Osteoblast (primary cell): ENCODE measurements at places on chromosomes 2 and 18.

DNA sequence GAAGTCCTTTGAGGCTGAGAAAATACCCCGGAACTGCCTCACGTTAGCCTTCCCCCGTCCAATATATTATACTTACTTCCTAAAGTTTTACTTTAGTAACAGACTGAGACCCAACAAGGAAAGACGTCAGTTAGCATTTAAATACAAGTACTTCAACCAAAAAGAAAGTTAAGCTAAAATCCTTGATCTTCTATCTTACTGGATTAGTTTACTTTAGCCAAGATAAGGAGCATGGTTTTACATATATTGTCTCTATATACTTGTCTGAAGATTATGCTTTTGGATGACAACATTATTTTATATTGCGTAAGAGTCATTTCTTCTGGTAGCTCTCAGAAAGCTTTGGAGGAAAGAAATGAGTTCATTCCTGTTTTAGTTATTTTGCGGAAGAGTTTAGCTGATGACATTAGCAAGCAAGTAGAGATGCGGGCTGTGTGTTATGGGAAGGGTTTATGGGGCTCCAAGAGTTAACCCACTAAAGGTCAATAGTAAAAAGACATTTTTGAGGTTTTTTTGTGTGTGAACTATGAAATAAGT lies 532.9 kb downstream of the ZNF516 start:
- no peak overlapping the region for H3K4me3 ChIP-seq
- H3K27me3 ChIP-seq: no peaks in the 10 kb centered on the region
- H3K36me3 ChIP-seq: no peaks in the 10 kb centered on the region
- H3K4me1 ChIP-seq: no peaks in the 10 kb centered on the region
- H3K27ac ChIP-seq: no peak overlapping the region

DNA sequence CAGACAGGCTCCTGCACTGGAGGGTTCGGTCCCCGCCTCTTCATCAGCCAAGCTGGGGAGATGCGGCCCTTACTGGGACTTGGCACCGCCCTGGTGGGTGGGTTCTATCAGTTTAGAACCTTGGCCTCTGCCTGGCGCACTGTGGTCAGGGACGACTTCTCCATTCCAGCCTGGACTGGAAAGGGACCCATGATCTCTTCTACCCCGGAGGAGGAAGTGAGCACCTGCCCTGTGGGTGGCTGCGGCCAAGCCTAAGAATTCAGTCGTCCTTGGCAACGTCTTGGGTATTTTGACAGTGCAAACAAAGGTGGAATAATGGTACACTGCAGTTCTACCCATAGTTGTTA lies 106.9 kb upstream of the CD302 start:
- DNase-seq: no peak
- H3K36me3 ChIP-seq: no peaks in the 10 kb centered on the region
- peaks cover 40% of the 10 kb centered on the region for H3K27me3 ChIP-seq

DNA sequence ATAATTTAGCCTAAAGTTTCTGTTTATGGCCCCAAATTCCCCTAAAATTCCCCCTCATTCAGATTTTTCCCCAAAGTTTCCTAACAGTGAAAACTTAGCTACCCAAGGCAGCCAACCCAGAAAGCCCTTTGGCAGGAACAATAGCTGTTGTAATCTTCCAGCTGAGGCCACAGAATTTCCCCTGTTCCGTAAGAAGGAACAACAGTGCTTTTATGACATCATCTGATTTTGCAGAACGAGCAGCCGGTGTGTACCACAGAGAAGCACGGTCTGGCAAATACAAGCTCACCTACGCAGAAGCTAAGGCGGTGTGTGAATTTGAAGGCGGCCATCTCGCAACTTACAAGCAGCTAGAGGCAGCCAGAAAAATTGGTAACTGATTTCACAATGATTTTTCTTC lies 6.3 kb downstream of the TNFAIP6 start:
- no peak for DNase-seq
- H3K27me3 ChIP-seq: no peaks in the 10 kb centered on the region
- H3K27ac ChIP-seq: no peak overlapping the region
- no peaks in the 10 kb centered on the region for H3K36me3 ChIP-seq
- H3K4me1 ChIP-seq: peaks cover 7% of the 10 kb centered on the region
- H3K4me3 ChIP-seq: no peak overlapping the region

DNA sequence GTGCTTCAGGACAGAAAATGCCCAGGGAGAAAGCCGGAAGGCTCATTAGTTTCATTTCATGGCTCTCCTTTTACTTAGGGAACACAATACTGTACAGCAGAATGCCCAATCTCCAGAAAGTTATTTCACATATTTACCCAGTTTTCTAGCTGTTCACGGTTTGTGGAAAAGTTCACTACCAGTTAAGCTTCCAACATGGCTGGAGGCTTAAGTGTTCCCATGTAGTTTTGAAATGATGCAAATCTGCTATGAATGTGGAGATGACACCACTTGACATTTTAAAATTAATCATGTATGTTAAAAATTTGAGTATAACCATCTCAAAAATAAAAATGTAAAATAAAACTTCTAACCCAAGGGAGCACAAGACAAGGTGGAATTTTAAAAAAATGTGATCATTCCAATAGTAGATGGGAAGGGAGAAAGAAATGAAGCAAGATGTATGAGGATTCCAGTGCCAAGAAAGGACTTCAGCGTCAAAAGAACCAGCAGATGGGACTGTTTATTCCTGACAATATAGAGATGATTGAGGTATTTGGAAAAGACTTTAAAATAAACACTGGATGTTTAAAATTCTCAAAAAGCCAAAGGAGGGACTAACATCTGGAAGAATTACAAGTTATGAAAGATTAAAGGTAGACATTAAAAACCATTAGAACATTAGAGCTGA lies 60.9 kb upstream of the OSR1 start:
- DNase-seq: no peak
- H3K36me3 ChIP-seq: no peaks in the 10 kb centered on the region
- no peak overlapping the region for H3K4me3 ChIP-seq
- no peak overlapping the region for H3K27ac ChIP-seq
- H3K27me3 ChIP-seq: no peaks in the 10 kb centered on the region

GRCh38 chr2:240643811-240644150 lies 18.5 kb downstream of the GPR35 start:
- DNase-seq: no peak
- no peaks in the 10 kb centered on the region for H3K36me3 ChIP-seq
- H3K4me3 ChIP-seq: no peak overlapping the region
- peaks cover 21% of the 10 kb centered on the region for H3K27me3 ChIP-seq
- H3K4me1 ChIP-seq: no peaks in the 10 kb centered on the region
